ENCODE measurements at places on chromosomes 11 and 22. TPM values are rescaled to one million over a fixed set of nuclear protein-coding genes. Genes with fewer than 3 reads are reported as not detected.

USP2 gene
- not detected for total RNA-seq

SLC15A3 gene
- 2.2 TPM for total RNA-seq

ARHGAP20 gene
- 0.97 TPM for total RNA-seq

ZNF280B gene
- total RNA-seq, result 0.11 TPM

APOA4 gene
- total RNA-seq, result not detected

DGCR8 gene
- total RNA-seq, result 24.9 TPM

OR5AS1 gene
- not detected for total RNA-seq

- DNase-seq, result peak; percentile 2
- no peak overlapping the region for H3K4me3 ChIP-seq
- H3K4me1 ChIP-seq, result no peaks in the 10 kb centered on the region
- no peaks in the 10 kb centered on the region for H3K36me3 ChIP-seq
Observed at GRCh38 chr11:101096036-101096704, 33.4 kb downstream of the PGR start.

DNA sequence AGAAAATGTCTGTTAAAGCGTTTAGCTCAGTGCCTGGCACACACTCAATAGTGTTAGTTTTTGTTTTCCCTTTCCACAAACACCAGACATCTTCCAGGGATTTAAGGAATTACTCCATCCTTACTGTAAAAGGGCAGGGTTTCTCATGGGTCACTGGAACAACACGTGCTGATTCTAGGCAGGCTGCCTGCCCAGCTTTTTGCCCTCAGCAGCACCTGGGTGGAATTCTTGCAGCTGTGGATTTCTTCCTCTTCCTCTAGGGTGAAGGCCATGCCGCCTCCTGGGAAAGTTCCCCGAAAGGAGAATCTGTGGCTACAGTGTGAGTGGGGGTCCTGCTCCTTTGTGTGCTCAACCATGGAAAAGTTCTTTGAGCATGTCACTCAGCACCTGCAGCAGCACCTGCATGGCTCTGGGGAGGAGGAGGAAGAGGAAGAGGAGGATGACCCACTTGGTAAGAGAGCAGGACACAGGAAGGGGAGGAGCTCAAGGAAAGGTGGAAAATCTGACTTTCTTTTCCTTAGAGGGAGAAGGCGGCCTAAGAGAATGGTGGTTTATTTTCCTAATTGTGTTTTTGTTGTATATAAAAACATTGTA, 5.4 kb downstream of the HINFP start:
- H3K36me3 ChIP-seq, result peaks cover 13% of the 10 kb centered on the region
- peaks cover 7% of the 10 kb centered on the region for H3K4me1 ChIP-seq
- H3K4me3 ChIP-seq, result no peak overlapping the region
- no peak for DNase-seq

DNA sequence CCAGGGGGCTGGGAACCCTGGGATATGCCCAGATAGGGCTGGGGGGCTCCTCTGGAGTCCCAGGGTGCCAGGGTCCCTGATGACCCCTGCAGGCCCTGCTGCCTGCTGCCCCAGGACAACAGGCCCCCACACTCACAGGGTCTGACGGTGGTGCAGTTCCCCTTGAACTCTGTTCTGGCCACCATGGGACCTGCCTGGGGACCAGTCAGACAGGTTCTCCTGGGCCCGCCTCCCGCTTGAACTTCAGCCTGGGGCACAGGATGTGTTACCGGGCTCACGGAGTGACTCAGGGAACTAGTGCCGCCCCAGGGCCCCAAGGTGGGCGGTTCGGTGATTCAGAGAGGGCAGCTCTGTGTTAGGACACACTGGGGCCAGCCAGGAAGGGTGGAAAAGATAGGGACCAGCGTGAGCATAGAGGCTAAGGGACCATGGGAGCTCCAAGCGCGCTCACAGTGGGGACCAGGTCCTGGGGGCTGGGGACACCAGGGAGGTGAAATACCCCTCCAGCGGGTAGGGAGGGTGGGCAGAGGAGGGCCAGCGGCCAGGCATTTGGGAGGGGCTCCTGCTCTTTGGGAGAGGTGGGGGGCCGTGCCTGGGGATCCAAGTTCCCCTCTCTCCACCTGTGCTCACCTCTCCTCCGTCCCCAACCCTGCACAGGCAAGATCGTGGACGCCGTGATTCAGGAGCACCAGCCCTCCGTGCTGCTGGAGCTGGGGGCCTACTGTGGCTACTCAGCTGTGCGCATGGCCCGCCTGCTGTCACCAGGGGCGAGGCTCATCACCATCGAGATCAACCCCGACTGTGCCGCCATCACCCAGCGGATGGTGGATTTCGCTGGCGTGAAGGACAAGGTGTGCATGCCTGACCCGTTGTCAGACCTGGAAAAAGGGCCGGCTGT, 21.5 kb upstream of the TXNRD2 start:
- H3K4me3 ChIP-seq, result no peak overlapping the region
- DNase-seq, result peak; percentile 94
- no peaks in the 10 kb centered on the region for H3K36me3 ChIP-seq
- H3K27me3 ChIP-seq, result no peaks in the 10 kb centered on the region
- no peak overlapping the region for H3K27ac ChIP-seq
- H3K4me1 ChIP-seq, result peaks cover 22% of the 10 kb centered on the region

DNA sequence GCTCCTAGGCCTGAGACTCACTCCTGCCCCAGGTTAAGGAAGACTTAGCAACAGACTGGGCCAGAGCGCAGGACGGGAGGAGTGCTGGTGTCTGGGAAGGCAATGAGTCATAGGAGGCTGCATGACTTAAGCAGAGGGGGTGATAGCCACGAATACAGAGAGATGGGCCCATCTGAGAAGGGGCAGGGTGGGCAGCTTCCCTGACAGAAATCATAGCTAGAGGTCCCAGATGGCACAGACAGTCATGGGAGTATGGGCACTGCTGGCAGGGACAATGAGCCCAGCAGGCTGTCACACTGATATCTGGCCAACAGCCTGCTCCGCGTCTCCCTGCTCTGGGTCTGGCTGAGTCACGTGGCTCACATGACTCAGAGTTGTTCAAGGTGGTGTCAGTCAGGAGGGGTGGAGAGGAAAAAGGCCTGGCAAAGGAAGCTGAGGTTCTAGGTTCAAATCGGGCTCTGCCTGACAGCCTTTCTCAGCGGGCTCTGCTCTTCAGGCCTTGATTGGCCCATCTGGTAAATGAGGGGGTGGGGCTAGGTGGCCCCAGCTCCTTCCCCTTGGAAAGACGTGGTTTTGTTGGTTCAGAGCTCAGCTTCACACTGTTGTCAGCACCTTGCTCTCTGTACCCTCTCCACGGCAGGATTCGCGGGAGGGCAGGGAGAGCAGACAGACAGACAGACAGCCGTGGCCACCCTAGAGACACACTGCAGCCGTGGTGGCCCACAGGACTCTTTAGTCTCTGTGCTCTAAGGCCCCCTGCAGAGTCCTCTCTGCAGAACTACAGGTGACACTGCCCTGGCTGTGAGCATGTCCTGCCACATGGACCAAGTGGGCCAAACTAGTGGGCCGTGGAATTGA, 47.8 kb downstream of the DBX1 start:
- peak overlapping the region; percentile 54 for H3K4me3 ChIP-seq
- peaks cover 18% of the 10 kb centered on the region for H3K36me3 ChIP-seq
- no peaks in the 10 kb centered on the region for H3K27me3 ChIP-seq
- peaks cover 32% of the 10 kb centered on the region for H3K4me1 ChIP-seq
- H3K27ac ChIP-seq, result peak overlapping the region; percentile 96

GRCh38 chr22:37747715-37748100, 50.9 kb downstream of the TRIOBP start:
- H3K4me3 ChIP-seq, result peak overlapping the region; percentile 99
- peak; percentile 24 for DNase-seq
- no peaks in the 10 kb centered on the region for H3K27me3 ChIP-seq

- peak; percentile 56 for DNase-seq
- no peaks in the 10 kb centered on the region for H3K27me3 ChIP-seq
- peaks cover 9% of the 10 kb centered on the region for H3K4me1 ChIP-seq
- H3K27ac ChIP-seq, result no peak overlapping the region
- H3K4me3 ChIP-seq, result no peak overlapping the region
Observed at GRCh38 chr11:46490666-46491065, 99.1 kb upstream of the CHRM4 start.

DNA sequence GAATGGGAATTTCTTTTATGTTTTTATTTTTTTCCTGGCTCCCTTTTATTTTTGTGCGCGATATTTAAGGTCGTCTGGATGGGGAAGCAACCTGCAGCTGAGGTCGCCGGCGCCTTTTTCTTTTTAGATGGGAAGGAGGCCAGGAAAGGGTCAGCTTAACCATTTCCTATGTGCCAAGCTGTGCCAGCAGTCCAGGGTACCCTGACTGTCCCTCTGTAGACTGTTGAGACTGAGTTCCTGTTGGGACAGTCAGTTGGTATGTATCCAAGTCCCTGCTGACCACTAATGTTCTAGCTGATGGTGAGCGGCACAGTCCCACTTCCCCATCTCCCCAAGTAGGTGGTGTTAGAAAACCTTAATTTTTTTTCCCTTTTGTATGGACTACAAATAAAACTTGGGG, 10.5 kb downstream of the RBM14 start:
- H3K27me3 ChIP-seq, result no peaks in the 10 kb centered on the region
- H3K4me1 ChIP-seq, result no peaks in the 10 kb centered on the region
- H3K4me3 ChIP-seq, result no peak overlapping the region
- H3K36me3 ChIP-seq, result peaks cover 64% of the 10 kb centered on the region
- no peak for DNase-seq

DNA sequence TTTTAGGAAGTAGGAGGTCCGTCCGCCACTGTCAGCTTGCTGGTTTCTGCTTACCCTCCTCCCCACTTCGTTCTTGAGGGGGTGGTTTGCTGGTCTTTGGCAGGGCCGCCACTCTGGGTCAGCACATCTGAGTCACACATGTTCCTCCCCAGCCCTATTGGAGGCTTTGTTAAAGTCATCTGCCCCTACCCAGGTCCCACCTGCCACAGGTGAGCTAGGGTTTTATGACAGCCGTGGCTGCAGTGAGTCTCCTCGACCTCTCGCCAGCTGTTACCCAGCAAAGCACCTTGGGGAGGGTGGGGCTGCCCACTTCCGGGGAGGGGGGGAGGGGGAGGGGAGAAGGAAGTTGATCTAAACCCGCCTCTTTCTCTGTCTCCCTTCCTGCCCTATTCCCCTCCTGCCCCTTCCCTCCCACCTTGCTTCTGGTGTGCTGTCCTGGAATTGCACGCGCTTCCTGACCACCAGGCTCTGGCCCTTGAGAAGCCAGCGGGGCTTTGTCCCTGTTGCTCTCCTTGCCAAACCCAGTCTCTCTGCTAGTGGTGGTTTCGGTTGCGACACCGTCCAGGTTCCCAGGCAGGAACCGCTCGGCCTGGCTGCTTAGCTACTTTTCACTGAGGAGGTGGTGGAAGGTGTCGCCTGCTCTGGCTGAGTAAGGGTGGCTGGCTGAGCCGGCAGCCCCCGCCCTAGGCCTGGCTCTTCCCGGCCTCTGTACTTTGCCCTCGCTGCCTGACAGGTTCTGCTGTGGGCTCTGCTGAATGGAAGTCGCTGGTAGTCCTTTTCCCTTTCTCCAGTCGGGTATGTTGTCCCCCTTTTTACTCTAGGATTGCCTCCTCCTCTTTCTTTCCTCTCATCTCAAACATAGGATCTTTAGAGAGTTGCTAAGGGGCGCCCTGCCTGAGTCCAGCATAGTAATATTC, 28.5 kb downstream of the RCOR2 start:
- DNase-seq, result peak; percentile 78
- H3K27me3 ChIP-seq, result no peaks in the 10 kb centered on the region
- peak overlapping the region; percentile 65 for H3K27ac ChIP-seq
- H3K4me3 ChIP-seq, result peak overlapping the region; percentile 48

GRCh38 chr22:36541831-36542411, 13.0 kb upstream of the EIF3D start:
- H3K36me3 ChIP-seq, result no peaks in the 10 kb centered on the region
- no peaks in the 10 kb centered on the region for H3K27me3 ChIP-seq
- peaks cover 27% of the 10 kb centered on the region for H3K4me1 ChIP-seq
- peak overlapping the region; percentile 80 for H3K27ac ChIP-seq
- no peak overlapping the region for H3K4me3 ChIP-seq
